NCI-H2227 treated with DMSO at 0.1 percent for 48 hours (cell line): ENCODE measurements at places on chromosomes 7 and 10.

- DNase-seq: no peak
Measured at GRCh38 chr7:120097020-120097419, 176.0 kb upstream of the KCND2 start.

GRCh38 chr10:12844811-12845483 is 156.6 kb downstream of the CCDC3 start:
- DNase-seq: no peak

DNA sequence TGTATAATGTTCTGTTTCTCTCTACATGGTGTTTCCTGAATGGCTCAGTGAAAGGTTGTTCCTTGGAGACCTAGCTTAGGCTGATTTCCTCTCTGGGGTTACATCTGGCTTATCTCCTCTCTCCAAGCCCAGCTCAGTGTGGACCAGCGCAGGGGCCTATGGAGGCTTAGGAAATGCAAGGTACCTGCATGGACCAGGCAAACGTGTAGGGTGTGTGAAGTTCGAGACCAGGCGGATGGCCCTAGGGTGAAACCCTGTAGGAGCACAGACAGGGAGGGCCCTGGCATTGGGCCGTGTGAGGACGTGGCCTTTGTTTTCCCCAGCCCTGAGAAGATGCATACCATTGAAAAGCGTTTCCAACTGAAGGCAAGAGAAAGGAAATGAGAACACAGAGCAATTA is 59.0 kb downstream of the DOCK1 start:
- DNase-seq: no peak

- DNase-seq: peak; percentile 95
Measured at GRCh38 chr7:22181663-22182062, 175.3 kb downstream of the RAPGEF5 start.

- DNase-seq: no peak
Measured at GRCh38 chr10:15739254-15739970, 19.7 kb upstream of the ITGA8 start.

- no peak for DNase-seq
Measured at GRCh38 chr7:74018246-74018895, 9.6 kb upstream of the ELN start.

GRCh38 chr7:129208667-129209066 is 16.2 kb upstream of the AHCYL2 start:
- DNase-seq: no peak

- no peak for DNase-seq
Measured at GRCh38 chr7:69426705-69427104, 171.6 kb upstream of the AUTS2 start.

DNA sequence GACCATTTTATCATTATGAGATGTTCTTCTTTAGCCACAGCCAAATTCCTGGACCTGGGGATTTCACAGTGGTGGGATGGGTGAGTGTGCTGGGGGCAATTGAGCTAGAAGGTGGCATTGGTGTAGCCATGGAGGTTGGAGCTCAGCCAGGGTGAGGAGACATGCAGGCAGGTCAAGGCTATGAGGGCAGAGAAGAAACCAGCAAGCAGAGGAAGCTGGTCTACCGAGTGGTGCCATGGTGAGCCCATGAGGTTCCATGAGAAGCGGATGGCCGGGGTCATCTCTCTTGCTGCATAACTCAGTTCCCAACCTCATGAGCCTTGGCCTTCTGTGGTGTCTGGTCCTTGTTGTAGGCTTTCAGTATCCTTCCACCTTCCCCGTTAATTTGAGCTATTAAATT is 91.4 kb downstream of the CARD11 start:
- DNase-seq: no peak

- DNase-seq: no peak
Measured at GRCh38 chr7:33093266-33093665, 15.9 kb downstream of the RP9 start.

- peak; percentile 61 for DNase-seq
Measured at GRCh38 chr10:75230600-75231038, 5.1 kb downstream of the COMTD1 start.

- DNase-seq: no peak
Measured at GRCh38 chr10:93704451-93704850, 2.1 kb upstream of the FRA10AC1 start.

- DNase-seq: no peak
Measured at GRCh38 chr10:55929291-55929690, 431.8 kb downstream of the ZWINT start.

DNA sequence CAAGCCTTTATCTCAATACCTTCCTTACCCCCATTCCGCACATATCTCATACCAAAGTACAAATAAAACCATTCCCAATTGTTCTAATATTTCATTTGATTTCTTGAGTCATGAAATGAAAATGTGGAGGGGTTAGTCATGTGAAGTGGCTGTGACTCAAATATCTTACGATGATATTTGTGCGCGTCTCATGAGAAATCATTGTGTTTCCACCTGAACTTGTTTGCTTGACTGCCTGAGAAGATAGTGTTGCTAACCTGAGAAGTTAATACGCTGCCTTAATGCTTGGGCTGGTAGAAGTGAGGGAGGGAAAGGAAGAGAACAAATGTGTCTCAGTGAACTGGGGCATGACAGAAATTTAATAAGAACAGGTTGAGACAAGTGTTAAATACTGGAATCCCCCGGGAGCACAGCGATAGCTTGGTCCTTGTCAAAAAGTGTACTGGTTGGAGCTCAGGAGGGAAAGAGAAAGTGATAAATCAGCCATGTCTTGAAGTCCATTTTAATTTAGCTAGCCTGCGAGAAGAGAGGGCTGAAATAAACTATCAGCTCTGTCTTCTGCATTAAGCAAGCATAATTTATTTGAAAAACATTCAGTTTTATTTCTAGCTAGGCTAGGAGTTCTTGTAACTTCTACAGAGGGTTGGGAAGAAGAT is 7.2 kb upstream of the EPHA1 start:
- DNase-seq: no peak

GRCh38 chr10:68135922-68136792 is 26.9 kb downstream of the MYPN start:
- DNase-seq: no peak

GRCh38 chr7:106613848-106614560 is 47.0 kb downstream of the CCDC71L start:
- DNase-seq: no peak

GRCh38 chr10:93178226-93178625 is 104.5 kb downstream of the CYP26A1 start:
- peak; percentile 18 for DNase-seq

DNA sequence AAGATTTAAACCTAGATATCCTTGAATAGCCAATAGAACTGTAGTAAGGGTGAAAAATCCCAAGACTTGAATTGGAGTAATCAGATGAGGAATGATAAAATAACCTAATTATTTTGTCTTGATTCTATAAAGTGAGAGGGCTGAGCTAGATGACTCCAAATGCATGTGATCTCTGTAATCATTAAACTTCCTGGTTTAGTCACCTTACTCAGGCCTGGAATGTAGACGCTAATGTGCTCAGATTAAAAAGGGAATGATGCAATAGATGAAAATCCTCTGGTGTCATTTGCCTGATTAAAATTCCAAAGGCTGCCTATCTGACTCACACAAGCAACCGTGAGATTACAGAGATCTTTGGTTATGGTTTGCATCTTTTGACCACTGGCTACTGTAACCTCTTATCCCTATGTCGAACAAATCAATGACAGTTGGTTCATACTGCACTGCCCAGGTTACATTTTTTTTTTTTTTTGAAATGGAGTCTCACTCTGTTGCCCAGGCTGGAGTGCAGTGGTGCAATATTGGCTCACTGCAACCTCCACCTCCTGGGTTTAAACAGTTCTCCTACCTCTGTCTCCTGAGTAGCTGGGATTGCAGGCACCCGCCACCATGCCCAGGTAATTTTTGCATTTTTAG is 2.9 kb upstream of the HKDC1 start:
- DNase-seq: no peak

DNA sequence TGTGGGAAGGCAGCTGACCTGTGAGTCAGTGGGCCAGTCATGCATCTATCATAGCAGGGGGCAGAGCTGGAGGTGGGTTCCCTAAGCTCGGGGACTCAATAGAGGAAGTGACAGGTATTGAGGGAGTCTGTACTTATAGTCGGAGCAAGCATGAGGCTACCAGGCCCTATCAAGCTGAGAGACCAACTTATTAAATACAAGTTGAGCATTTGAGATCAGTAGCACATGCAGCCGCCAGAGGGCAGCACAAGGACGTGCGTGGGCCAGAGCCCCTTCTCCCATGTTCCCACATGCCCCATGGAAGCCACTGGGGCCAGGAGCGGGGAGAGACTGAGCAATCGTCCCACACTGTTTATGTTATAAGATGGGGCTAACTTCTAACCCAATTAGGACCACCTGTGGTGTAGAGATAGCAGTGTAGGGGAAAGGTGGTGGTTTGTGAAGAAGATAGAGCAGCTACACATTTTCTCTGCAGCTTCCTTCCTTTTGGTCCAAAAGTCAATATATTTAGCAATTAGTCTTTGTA is 13.0 kb upstream of the STK31 start:
- DNase-seq: peak; percentile 36

DNA sequence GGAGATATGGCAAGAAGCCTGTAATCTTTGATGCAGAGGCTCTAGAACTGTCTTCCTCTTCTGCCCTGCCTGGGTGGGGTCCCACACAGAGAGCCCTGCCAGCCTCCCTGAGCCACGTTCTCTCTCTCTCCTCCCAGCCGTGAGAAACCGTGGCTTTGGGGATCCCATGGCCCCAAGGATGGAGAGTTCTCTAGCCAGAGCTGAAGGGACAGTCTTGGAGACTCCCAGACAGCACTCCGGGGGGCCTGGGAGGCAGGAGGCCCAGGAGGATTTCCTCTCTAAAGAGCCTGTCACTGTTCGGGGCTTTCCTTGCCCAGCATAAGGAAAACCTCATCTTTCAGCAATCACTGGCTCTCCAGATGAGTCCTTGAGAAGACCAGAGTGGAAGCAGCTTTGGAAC is 227.1 kb downstream of the ARHGAP12 start:
- DNase-seq: no peak

DNA sequence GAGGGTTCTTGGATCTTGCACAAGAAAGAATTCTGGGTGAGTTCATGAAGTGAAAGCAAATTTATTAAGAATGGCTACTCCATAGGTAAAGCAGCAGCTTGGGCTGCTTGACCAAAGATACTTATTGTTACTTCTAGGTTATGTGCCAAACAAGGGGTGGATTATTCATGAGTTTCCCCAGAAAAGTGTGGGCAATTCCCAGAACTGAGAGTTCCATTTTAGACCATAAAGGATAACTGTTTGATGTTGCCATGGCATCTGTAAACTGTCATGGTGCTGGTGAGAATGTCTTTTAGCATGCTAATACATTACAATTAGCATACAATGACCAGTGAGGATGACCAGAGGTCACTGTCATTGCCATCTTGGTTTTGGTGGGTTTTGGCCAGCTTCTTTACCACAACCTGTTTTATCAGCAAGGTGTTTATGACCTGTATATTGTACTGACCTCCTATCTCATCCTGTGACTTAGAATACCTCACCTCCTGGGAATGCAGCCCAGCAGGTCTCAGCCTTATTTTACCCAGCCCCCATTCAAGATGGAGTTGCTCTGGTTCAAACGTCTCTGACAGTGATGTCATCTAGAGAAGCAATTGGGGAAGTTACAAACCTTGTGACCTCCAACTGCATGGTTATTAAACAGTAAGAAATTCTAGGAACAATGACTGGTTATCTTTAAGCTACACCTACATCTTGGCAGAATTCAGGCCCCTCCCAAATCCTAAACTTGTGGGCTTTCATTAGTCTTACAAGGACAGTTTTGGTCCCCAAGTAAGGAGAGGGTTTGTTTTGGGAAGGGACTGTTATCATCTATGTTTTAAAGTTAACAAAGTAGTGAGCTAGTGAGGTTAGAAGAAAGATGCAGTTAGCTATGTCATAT is 48.0 kb upstream of the INHBA start:
- no peak for DNase-seq

DNA sequence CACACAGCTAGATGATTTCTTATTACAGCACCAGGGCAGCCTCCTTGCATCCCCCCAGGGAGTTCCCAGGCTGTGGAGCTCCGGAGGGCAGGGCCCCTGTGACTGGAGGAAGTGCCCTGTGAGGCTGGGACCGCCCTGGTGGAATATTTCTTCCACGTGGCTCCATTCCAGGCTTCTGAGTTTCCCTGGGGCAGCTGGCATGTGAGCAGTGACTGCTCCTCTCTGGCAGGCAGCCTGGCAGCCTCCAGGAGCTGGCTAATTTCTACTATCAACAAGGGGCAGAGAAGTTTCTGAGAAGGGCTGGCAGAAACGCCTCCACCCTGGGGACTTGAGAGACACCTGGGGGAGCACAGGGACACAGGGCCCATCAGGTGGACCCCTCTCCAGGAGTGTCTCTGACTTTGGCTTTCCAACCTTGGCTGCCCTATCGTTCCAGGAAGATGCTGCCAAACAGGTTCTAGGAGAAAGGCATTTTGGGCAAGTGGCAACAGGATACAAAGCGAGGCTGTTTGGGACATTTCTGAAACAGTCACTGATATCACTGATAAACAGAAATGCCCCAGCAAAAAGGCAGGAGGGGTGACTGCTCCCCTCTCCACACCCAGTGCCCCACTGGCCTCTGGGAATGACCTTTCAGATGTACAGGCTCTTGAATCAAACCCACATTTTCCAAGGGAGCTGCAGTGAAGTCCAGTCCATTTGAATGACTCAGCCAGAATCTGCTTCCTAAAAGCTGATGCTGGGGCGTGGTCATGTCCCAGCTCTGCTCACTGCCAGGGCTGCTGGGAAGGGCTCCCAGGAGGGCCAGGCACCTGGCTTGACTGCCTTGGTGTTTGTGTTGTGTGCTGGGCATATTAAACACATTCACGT is 16.1 kb downstream of the MYOF start:
- no peak for DNase-seq

- no peak for DNase-seq
Measured at GRCh38 chr7:108026647-108027046, 23.7 kb upstream of the LAMB1 start.

DNA sequence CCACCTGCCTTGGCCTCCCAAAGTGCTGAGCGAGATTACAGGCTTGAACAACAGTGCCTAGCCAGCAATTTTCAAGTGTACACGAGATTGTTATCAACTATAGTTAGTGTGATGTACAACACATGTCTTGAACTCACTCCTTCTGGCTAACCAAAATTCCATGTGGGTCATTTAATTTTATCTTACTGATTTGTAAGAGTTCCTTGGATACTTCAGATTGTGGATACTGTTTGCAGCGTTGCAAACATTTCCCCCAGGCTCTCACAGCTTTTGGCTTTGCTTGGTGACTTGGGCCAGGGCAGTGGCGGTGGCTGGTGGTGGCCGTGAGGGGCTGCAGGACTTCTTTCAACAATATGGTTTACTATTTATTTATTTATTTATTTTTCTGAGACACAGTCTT is 8.5 kb upstream of the TMEM270 start:
- no peak for DNase-seq

GRCh38 chr7:137287651-137288258 is 55.8 kb downstream of the PTN start:
- DNase-seq: no peak

- no peak for DNase-seq
Measured at GRCh38 chr7:16951483-16952080, 69.8 kb upstream of the AGR3 start.
